ENCODE measurements at places on chromosomes 1 and 21. TPM values are rescaled to one million over a fixed set of nuclear protein-coding genes. Genes with fewer than 3 reads are reported as not detected.
A peak's percentile ranks its signal among the peaks of the same experiment; 100 is the strongest.

CLCNKB gene
- not detected for total RNA-seq

NOTCH2 gene
- 191 TPM for total RNA-seq

SIK1 gene
- total RNA-seq, result 32.3 TPM

TMEM61 gene
- total RNA-seq, result not detected

KRTAP19-7 gene
- not detected for total RNA-seq

CD5L gene
- not detected for total RNA-seq

ACTL8 gene
- not detected for total RNA-seq

ST6GALNAC5 gene
- not detected for total RNA-seq

C1orf115 gene
- 3.9 TPM for total RNA-seq

DIPK1A gene
- total RNA-seq, result 1.2 TPM

GRCh38 chr1:41492341-41492848 is 7.9 kb upstream of the EDN2 start:
- no peak for DNase-seq
- H3K4me1 ChIP-seq, result peaks cover 9% of the 10 kb centered on the region
- H3K27me3 ChIP-seq, result no peaks in the 10 kb centered on the region
- H3K36me3 ChIP-seq, result no peaks in the 10 kb centered on the region

GRCh38 chr1:147821883-147822282 is 61.5 kb upstream of the GJA5 start:
- DNase-seq, result no peak
- H3K27ac ChIP-seq, result no peak overlapping the region
- no peaks in the 10 kb centered on the region for H3K36me3 ChIP-seq

DNA sequence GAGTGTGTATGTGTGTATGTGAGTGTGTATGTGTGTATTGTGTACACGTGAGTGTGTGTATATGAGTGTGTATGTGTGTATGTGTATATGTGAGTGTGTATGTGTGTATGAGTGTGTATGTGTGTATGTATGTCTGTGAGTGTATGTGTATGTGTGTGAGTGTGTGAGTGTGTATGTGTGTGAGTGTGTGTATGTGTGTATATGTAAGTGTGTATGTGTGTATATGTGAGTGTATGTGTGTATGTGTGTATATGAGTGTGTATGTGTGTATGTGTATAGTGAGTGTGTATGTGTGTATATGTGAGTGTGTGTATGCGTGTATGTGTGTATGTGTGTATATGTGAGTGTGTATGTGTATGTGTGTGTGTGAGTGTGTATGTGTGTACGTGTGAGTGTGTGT is 49.2 kb downstream of the GREM2 start:
- H3K27me3 ChIP-seq, result no peaks in the 10 kb centered on the region
- H3K27ac ChIP-seq, result no peak overlapping the region
- H3K36me3 ChIP-seq, result no peaks in the 10 kb centered on the region
- no peak overlapping the region for H3K4me3 ChIP-seq
- DNase-seq, result no peak

GRCh38 chr1:84497631-84498275 is 8.4 kb upstream of the SPATA1 start:
- H3K4me3 ChIP-seq, result no peak overlapping the region
- peaks cover 17% of the 10 kb centered on the region for H3K4me1 ChIP-seq
- H3K27ac ChIP-seq, result no peak overlapping the region
- no peak for DNase-seq
- no peaks in the 10 kb centered on the region for H3K27me3 ChIP-seq

- H3K27me3 ChIP-seq, result no peaks in the 10 kb centered on the region
- H3K36me3 ChIP-seq, result no peaks in the 10 kb centered on the region
- no peak overlapping the region for H3K4me3 ChIP-seq
- peaks cover 29% of the 10 kb centered on the region for H3K4me1 ChIP-seq
- no peak for DNase-seq
These were observed 21.7 kb downstream of the BCAR3 start for GRCh38 chr1:93659822-93660503.

- H3K4me1 ChIP-seq, result no peaks in the 10 kb centered on the region
- no peaks in the 10 kb centered on the region for H3K27me3 ChIP-seq
- H3K36me3 ChIP-seq, result no peaks in the 10 kb centered on the region
- H3K27ac ChIP-seq, result no peak overlapping the region
- no peak overlapping the region for H3K4me3 ChIP-seq
- no peak for DNase-seq
These were observed 5.3 kb downstream of the TRAF3IP3 start for GRCh38 chr1:209761011-209761635.

DNA sequence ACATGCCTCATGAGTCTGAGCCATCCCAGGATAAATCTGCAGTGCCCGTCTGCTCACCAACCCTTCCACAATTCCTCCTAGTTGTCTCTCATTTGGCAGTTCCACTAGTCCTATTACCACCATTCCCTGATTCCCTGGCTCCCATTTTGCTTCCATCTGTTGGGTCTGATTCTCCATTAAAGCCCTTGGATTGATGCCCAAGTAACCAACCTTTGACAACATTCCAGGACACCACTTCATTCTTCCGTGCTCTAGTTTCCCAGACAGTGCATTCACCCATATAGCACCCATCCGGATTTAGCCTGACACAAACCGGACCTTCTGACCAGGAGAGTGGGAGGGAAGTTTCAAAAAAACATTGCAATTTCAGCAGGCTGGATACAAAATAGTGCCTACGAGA is 189.4 kb upstream of the PALMD start:
- no peak for DNase-seq

- H3K27me3 ChIP-seq, result no peaks in the 10 kb centered on the region
- DNase-seq, result no peak
- H3K4me3 ChIP-seq, result no peak overlapping the region
These were observed 4.9 kb upstream of the HDGF start for GRCh38 chr1:156756355-156756754.

GRCh38 chr21:20802201-20802600 is 196.0 kb upstream of the NCAM2 start:
- no peaks in the 10 kb centered on the region for H3K4me1 ChIP-seq
- H3K4me3 ChIP-seq, result no peak overlapping the region
- DNase-seq, result no peak
- H3K27me3 ChIP-seq, result no peaks in the 10 kb centered on the region
- H3K27ac ChIP-seq, result no peak overlapping the region

GRCh38 chr1:90413519-90413918 is 303.6 kb downstream of the BARHL2 start:
- H3K27ac ChIP-seq, result no peak overlapping the region
- no peaks in the 10 kb centered on the region for H3K36me3 ChIP-seq
- no peak for DNase-seq
- H3K4me1 ChIP-seq, result no peaks in the 10 kb centered on the region
- H3K27me3 ChIP-seq, result no peaks in the 10 kb centered on the region
- no peak overlapping the region for H3K4me3 ChIP-seq

DNA sequence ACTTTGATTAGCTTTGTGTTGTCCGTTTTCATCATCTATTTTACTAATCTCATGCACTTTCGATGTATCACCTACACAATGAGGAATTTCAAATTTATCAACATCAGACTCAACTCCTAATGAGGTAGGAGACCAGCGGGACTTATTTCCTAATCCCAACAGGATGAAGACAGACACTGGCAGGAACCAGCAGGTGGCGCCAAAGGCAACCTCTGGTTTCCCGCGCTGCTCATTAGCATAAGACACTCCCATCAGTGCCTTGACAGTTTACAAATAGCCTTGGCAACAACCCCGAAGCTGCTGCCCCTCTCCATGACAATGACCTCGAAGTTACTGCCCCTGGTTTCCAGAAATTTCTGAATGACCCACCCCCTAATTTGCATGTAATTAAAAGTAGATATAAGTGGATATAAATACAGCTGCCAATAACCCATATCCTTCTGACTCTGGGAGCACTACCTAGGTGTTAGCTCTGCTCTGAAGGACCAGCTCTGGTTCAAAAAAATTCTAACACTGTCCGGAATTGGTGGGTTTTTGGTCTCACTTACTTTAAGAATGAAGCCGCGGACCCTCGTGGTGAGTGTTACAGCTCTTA is 974.8 kb downstream of the ADGRL2 start:
- no peaks in the 10 kb centered on the region for H3K27me3 ChIP-seq
- H3K27ac ChIP-seq, result no peak overlapping the region
- H3K36me3 ChIP-seq, result no peaks in the 10 kb centered on the region
- DNase-seq, result peak; percentile 15

- DNase-seq, result no peak
- no peaks in the 10 kb centered on the region for H3K27me3 ChIP-seq
- H3K4me3 ChIP-seq, result no peak overlapping the region
These were observed 1077.3 kb downstream of the KCNT2 start for GRCh38 chr1:195530961-195531360.

GRCh38 chr1:184461321-184461720 is 74.5 kb downstream of the C1orf21 start:
- no peak overlapping the region for H3K27ac ChIP-seq
- H3K4me1 ChIP-seq, result no peaks in the 10 kb centered on the region
- no peak for DNase-seq

- H3K36me3 ChIP-seq, result no peaks in the 10 kb centered on the region
- no peaks in the 10 kb centered on the region for H3K4me1 ChIP-seq
- DNase-seq, result no peak
- H3K4me3 ChIP-seq, result no peak overlapping the region
- H3K27me3 ChIP-seq, result no peaks in the 10 kb centered on the region
These were observed 353.5 kb upstream of the B3GALT2 start for GRCh38 chr1:193539731-193540459.

DNA sequence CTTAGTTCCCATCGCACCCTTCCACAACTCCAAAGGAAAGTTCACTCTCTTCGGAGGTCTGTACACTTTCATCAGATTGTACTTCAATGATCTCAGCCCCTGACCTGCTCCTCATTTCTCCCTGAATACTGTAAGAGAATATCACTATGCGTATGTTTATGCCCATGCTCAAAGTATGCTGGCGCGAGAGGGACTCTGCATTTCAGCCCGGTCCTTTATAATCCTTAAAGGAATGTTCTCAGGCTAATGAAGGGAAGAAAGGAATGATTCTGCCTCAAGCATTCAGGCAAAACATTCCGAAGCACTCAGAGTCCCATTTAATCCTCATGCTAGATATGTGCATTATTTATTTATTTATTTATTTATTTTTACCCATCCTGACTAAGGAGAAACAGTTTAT is 76.8 kb downstream of the PLD5 start:
- H3K4me3 ChIP-seq, result no peak overlapping the region
- peaks cover 2% of the 10 kb centered on the region for H3K4me1 ChIP-seq
- H3K27me3 ChIP-seq, result no peaks in the 10 kb centered on the region

GRCh38 chr1:36784147-36784859 is 250.0 kb downstream of the GRIK3 start:
- no peaks in the 10 kb centered on the region for H3K36me3 ChIP-seq
- no peaks in the 10 kb centered on the region for H3K4me1 ChIP-seq
- DNase-seq, result no peak
- H3K27me3 ChIP-seq, result peaks cover 3% of the 10 kb centered on the region
- no peak overlapping the region for H3K27ac ChIP-seq

- H3K36me3 ChIP-seq, result no peaks in the 10 kb centered on the region
- H3K4me1 ChIP-seq, result peaks cover 18% of the 10 kb centered on the region
- H3K27ac ChIP-seq, result peak overlapping the region; percentile 96
- H3K4me3 ChIP-seq, result peak overlapping the region; percentile 66
- H3K27me3 ChIP-seq, result no peaks in the 10 kb centered on the region
These were observed 1.5 kb downstream of the CDC7 start for GRCh38 chr1:91501971-91502671.

DNA sequence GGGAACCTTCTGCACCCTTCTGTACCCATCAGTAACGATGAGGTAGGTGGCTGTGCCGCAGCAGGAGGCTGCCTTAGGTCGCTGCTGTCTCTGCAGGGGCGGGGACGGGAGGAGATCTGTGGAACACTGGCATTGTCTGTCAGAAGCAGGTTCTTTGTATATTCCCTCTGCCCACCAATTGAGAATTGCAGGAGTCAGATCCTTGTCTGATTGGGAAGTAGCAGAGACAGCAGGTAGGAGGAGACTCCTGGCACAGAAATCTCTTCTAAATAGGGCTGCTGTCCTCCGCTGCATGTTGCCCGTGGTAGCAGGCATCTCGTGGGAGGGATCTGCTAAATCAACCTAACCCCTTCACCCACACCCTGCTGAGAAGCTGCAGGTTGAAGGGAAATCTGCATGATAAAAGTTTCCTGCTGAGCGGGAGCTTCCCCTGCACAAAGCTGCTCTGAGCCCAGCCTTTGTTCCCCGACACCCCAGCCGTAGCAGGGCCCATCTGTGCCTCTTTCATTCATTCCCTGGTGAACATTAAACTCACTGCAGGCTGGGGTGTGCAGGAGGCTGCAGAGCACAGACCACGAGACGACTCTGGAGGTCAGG is 15.9 kb downstream of the SARS1 start:
- H3K4me3 ChIP-seq, result no peak overlapping the region
- H3K27ac ChIP-seq, result no peak overlapping the region
- H3K4me1 ChIP-seq, result no peaks in the 10 kb centered on the region
- no peaks in the 10 kb centered on the region for H3K27me3 ChIP-seq
- H3K36me3 ChIP-seq, result peaks cover 19% of the 10 kb centered on the region

DNA sequence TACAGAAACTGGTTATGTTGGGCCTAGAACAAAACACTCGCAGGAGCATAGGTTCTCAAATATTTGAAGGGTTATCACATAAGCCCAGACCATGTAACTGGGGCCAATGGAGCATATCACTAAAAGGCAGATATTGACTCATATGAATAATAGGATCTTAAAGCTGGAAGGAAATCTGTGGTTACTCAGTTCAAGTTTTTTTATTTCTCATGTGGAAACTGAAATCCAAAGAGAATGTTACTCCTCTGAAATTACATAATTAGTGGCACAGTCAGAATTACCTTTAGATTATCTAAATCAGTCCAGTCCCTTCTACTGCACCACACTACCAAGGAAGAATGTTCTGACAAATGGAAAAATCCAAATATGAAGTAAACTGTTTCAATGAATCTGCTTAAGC is 12.0 kb downstream of the SLAMF8 start:
- no peaks in the 10 kb centered on the region for H3K4me1 ChIP-seq
- no peaks in the 10 kb centered on the region for H3K36me3 ChIP-seq
- no peak overlapping the region for H3K27ac ChIP-seq
- H3K4me3 ChIP-seq, result no peak overlapping the region

DNA sequence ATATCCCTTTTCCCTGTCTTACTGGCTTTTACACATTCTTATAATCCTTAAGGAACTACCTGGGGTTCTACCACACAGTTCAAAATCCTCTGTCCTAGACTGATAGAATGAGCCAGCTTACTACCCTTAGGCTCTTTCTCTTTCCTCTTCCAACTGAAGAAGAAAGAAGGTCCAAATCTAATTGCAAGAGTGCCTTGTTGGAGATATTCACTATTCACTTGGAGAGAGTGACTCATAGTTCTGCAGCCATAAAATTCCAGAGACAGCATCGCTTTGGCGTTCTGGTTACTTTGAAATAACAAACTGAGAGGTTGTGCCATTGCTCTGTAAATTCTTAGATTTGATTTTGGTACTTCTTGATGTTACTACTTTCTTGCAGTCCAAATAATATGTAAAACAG is 4.2 kb downstream of the CADM3 start:
- DNase-seq, result no peak
- H3K4me1 ChIP-seq, result no peaks in the 10 kb centered on the region
- no peak overlapping the region for H3K4me3 ChIP-seq
- no peak overlapping the region for H3K27ac ChIP-seq
- peaks cover 7% of the 10 kb centered on the region for H3K27me3 ChIP-seq

GRCh38 chr1:119012383-119012782 is 24.2 kb upstream of the TBX15 start:
- H3K4me1 ChIP-seq, result no peaks in the 10 kb centered on the region
- H3K27ac ChIP-seq, result no peak overlapping the region
